ENCODE measurements at places on chromosomes 5 and 9.

GRCh38 chr5:151632941-151633340 lies 41.8 kb upstream of the FAT2 start:
- H3K4me1 ChIP-seq = no peaks in the 10 kb centered on the region
- no peaks in the 10 kb centered on the region for H3K27me3 ChIP-seq
- no peak for DNase-seq
- H3K4me3 ChIP-seq = no peak overlapping the region

GRCh38 chr9:69946800-69947437 lies 96.7 kb upstream of the MAMDC2 start:
- H3K4me1 ChIP-seq = no peaks in the 10 kb centered on the region
- no peak overlapping the region for H3K4me3 ChIP-seq
- no peaks in the 10 kb centered on the region for H3K27me3 ChIP-seq
- no peak for DNase-seq
- no peaks in the 10 kb centered on the region for H3K36me3 ChIP-seq

DNA sequence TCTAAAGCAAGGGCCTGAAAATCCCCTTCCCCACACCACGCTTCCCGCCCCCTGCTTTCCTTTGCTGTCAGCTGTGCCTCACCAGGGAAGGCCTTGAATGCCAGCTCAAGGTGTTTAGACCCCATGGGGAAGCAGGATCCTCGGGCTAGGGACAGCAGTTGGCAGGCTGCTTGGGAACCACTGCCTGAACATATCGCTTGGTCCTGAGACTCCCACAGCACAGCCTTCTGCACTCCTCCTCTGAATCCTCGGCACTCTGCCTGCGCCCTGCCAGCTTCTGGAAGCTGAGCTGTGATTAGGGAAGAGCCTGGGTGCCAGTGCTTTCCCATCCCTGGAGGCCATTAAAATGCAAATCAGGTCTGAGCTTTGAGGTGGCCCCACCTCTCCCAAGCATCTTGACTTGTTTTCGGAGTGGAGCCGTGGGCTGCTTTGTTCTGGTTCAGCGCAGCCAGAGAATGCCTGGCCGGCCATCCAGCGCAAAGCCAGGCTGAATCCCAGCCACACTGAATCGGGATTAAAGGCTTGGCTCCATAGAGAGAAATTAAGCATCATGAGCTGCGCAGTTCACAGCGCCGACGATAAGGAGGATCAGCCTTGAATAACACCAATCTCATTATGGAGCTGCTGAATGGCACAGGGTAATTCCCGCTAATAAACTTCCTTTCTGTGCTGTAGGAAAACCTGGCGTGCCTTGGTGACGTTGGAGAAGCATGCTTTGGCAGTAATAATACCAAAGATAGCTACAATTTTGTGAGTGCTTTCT lies 40.0 kb downstream of the AMBP start:
- no peaks in the 10 kb centered on the region for H3K27me3 ChIP-seq
- peak; percentile 32 for DNase-seq
- peaks cover 13% of the 10 kb centered on the region for H3K36me3 ChIP-seq
- H3K4me3 ChIP-seq = no peak overlapping the region

DNA sequence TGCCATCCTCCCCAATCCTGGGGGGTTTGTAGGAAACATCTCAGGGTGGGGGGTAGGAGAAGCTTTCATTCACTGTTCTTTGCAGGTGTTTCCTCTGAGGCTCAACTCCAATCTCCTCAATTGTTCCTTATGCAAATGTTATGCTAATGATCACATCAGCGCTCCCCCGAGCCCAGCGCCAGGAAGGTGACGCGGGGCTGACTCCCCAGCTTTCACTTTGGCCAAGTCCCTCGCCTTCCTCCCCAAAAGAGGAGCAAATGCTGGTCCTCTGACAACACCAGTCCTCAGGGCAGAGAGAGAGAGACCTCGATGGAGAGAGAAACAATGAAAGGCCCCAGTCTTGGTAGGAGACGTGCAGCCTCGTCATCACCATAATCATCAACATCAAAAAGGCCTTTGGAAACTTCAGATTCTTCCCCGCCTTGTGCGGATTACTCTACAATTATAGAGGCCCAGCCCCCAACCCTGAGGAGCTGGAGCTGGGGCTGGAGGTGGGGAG lies 39.1 kb downstream of the PCDH1 start:
- H3K36me3 ChIP-seq = no peaks in the 10 kb centered on the region
- H3K4me1 ChIP-seq = no peaks in the 10 kb centered on the region
- H3K27me3 ChIP-seq = peaks cover 32% of the 10 kb centered on the region
- DNase-seq = no peak

DNA sequence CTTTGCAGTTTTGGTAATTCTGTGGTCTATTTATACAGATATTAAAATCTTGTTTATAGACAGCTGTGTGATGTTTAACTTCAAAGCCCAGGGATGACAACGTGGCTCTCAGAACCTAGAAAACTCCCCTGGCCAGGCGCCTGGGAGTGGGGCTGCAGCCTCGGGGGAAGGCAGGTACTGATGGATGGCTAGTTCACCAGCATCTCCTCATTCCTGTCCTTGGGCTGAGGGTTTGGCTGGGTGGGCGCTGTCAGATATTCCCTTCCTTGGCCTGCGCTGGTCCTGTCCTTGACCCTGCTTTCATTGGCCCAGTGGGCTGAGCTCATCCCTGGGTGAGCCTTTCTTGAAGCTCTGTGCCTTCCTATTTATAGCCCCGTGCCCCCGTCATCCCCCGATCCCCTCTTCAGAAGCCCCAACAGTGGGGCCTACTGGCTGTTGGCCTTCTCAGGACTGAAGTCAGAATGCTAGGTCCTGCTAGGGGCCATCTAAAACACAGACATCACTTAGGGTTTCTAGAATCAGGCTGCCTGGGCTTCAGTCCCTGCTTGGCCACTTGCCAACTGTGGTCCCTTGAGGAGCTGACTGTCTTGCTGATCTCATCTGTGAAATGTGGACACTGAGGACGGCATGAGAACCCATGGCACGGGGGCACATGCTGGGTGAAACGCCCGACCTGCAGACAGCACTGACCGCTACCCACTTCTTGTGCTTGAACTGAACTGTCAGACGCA lies 20.9 kb downstream of the SH3GLB2 start:
- no peaks in the 10 kb centered on the region for H3K27me3 ChIP-seq
- no peak overlapping the region for H3K4me3 ChIP-seq
- peak; percentile 77 for DNase-seq
- H3K4me1 ChIP-seq = no peaks in the 10 kb centered on the region
- peaks cover 15% of the 10 kb centered on the region for H3K36me3 ChIP-seq

DNA sequence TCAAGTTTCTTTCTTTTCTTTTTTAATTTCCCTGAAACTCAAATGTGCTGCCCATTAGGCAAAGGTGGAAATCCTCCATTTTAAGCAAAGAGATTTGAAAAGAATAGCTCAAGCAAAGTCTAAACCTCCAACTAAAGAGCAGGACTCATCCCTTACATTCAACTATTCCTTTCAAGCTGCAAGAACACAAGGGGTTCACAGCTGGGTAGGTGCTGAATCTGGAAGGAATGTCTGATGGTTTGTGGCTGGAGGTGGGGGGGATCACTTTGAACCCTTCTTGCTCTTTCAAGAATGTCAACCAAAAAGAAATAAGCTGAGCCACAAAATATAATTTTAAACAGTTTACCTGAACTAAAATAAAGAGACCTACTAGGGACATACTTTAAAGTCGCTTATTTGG lies 375.7 kb upstream of the CDH10 start:
- no peak overlapping the region for H3K4me3 ChIP-seq
- H3K4me1 ChIP-seq = no peaks in the 10 kb centered on the region
- H3K36me3 ChIP-seq = no peaks in the 10 kb centered on the region
- no peak overlapping the region for H3K27ac ChIP-seq

GRCh38 chr9:125586172-125586511 lies 120.9 kb downstream of the MAPKAP1 start:
- H3K36me3 ChIP-seq = no peaks in the 10 kb centered on the region
- no peak for DNase-seq
- no peak overlapping the region for H3K4me3 ChIP-seq
- H3K4me1 ChIP-seq = peaks cover 5% of the 10 kb centered on the region
- no peak overlapping the region for H3K27ac ChIP-seq

DNA sequence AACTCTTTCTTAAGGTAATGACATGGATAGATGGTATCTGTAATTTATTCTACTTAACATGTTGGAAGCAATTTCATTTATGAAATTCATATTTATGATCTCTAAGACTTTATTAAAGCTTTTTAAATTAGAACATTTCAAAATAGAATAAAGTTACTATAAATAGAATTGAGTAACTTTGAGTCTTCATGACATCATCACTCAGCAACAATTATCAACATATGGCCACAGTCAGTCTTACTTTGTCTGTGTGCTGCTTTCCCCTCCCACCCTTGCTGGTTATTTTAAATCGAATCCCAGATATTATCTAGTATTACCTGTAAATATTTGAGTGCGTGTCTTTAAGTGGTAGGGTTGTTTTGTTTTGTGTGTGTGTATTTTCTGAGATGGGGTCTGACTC lies 65.2 kb downstream of the IPO11 start:
- no peaks in the 10 kb centered on the region for H3K4me1 ChIP-seq
- no peak for DNase-seq
- H3K4me3 ChIP-seq = no peak overlapping the region
- no peaks in the 10 kb centered on the region for H3K27me3 ChIP-seq
- no peak overlapping the region for H3K27ac ChIP-seq

Measured in sigmoid colon (tissue), 7 donors.